ENCODE measurements at places on chromosomes 2 and 18.

DNA sequence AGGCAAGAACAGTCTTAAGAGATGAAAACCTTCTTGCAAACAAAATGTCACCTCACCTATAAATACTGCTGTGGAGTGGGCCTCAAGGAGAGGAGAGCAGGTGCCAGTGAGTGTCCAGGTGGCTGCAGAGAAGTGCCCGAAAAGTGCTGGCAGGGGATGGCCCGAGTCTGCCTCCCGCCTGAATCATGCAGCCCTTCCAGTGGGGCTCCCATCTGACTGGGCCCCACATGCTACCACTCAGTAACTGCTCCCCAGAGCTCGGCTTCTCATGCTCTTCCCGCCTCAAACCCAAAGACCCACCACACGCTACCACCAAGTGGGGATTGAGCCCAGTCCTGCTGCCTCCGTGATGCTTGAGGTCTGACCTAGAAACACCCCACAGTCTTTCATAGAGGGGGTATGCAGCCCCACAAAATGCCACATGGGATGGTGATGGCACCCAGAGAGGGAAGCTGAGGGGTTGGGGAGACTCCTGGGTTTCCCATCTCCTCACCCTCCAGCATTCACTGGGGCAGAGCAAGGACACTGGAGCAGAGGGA, 7.4 kb downstream of the HS6ST1 start:
- DNase-seq = no peak

GRCh38 chr2:233112329-233112728, 52.2 kb downstream of the INPP5D start:
- no peak for DNase-seq

DNA sequence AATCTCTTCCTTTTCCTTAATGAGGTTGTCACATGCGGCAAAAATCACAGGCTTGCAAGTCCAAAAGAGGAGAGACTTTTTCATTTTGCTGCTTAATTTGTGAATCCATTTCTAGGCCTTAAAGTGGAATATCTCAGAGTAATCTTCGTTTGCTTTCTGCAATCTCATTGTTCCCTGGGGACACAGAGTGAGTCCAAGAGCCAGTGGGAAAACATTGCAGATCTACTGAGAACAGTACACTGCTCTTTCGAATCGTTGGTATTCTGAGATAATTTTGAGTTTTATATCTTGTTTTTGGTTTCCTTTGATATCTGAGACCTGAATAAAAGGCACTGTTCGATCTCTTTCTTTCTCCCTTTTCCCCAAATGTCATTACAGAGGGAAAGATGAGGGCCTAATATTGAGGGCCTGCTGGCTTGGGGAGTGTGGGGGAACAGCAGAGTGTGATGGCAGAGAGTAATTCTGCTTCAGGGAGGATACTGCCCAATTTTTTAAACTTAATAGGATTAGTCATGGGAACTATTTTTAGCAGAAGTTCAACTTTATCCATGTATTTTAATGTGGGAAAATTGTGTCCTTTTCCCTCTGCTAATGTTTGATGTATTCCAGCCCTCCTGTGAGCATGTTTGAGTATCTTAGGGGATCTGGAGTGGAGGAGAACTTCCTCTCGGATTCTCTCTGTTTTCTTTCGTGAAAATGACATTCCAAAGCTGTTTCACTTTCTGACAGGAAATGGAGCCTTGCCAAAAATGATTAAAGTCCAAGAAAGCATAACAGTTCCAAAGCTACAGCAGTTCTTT, 418.2 kb upstream of the ZEB2 start:
- DNase-seq = no peak

DNA sequence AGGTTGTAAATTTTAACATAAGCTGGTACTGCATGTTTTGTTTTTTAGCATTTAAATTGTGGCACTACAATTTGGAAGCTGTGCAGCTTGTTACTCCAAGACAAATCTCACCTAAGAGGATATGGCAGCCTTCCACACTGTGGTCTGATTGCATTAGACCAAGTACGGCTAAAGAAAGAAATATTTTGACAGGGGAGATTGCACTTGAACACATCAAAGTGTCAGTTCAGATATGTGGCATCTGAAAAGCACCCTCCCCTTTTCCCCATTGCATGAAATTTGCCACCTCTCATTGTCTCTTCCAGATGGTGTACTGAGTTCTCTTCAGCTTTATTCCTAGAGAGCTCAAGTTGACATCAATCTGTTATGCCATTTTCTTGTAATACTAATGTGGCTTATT, 295.9 kb downstream of the ERBB4 start:
- no peak for DNase-seq

GRCh38 chr18:6821356-6821755, 91.8 kb downstream of the ARHGAP28 start:
- no peak for DNase-seq

GRCh38 chr2:32838418-32838817, 108.3 kb upstream of the LTBP1 start:
- DNase-seq = no peak

DNA sequence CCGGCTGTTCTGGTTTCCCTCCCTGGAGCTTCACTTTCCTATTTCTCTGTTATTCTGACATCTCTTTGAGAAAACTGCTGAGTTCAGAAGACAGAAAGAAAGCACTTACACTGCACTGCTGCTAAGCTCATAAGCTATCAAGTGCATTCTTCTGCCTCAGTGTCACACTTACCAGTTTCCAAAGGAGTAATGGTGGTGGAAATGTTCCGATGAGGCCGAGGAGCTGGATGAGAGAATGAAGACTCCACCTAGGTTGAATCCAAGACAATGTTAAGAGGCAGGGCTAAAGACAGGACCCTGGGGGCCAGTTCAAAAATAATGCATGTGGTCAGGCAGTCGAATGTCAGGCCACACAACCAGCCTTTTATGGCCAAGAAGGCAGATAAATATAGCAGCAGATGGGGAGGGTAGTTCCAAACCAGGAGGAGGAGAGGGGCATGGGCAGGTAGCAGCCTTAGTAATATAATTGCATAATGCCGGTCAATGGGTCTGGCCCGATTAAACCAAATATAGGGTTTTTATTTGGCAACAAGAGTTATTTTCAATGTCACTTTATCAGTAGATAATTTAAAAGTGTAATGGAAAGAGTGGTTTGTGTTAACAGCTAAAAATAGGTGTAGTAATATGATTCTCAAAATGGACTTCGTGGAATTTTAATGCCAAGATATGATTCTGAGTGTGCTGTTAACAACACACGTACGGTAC, at the start of gene MYOM1:
TSS of gene MYOM1 (minus strand) at position 338 of the 705 bp plus-strand sequence. CDS start 4,745 bp downstream, outside the sequence.
- DNase-seq = no peak

All from lower lobe of right lung (tissue), 2 donors.